ENCODE measurements at places on chromosomes 12 and 14.

DNA sequence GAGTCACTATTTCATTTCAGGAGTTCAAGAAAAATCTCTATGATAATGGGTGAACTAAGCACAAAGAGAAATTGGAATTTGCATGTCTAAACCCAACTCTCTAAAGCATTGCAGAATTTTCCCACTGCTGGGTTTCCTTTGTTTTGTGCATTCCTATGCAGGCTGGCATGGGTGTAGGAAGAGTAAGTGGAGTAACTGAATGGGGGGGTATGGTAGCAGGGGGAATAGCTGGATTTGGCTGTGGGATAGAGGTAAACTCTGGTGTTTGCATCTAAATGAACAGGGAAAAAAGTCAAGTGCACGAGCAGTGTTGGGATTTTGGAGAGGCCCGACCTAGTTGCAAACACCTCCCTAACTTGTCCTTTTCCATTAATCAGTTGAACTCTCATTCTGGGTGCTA is 159.1 kb downstream of the ANO4 start:
- no peak for DNase-seq

- DNase-seq: no peak
These were observed 238.9 kb downstream of the EMP1 start for GRCh38 chr12:13435235-13435933.

- no peak for DNase-seq
These were observed 46.2 kb upstream of the REP15 start for GRCh38 chr12:27650011-27650410.

DNA sequence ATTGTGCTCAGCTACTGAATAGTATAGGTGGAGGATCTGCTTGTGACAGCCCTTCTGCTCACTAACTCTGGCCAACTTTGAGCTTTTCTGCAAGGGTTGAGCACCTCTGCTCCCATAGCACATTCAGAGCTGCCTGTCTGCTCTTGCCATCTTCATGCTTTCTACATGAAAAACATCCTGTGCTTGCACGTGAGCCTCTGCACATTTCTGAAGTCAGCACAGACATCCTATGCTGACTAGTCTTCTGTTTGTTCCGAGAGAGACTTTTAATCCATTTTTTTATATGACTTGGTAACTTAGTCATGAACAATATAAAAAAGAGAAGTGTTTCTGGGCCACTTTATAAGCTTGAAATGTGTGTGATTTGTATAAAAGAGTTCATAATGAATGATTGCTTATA is 969.3 kb downstream of the TMTC2 start:
- no peak for DNase-seq

GRCh38 chr12:96077081-96077480 is 41.7 kb upstream of the LTA4H start:
- no peak for DNase-seq

GRCh38 chr14:61752626-61753025 is 9.6 kb upstream of the SNAPC1 start:
- no peak for DNase-seq

- DNase-seq: no peak
These were observed 44.8 kb downstream of the GCH1 start for GRCh38 chr14:54857830-54858269.

- no peak for DNase-seq
These were observed 7.8 kb downstream of the PRPF39 start for GRCh38 chr14:45091710-45092109.

- no peak for DNase-seq
These were observed 136.2 kb downstream of the SLCO1B3 start for GRCh38 chr12:20946732-20947131.

All from activated CD4-positive, alpha-beta T cell treated with anti-CD3 and anti-CD28 coated beads, Interleukin-2, amount 50 U/mL, for 4 hours (primary cell).